ENCODE measurements at places on chromosomes 6 and 20.

- no peak for DNase-seq
These were observed 55.2 kb downstream of the YTHDF1 start for GRCh38 chr20:63160641-63161175.

GRCh38 chr6:165042912-165043311, 266.5 kb downstream of the C6orf118 start:
- no peak for DNase-seq

DNA sequence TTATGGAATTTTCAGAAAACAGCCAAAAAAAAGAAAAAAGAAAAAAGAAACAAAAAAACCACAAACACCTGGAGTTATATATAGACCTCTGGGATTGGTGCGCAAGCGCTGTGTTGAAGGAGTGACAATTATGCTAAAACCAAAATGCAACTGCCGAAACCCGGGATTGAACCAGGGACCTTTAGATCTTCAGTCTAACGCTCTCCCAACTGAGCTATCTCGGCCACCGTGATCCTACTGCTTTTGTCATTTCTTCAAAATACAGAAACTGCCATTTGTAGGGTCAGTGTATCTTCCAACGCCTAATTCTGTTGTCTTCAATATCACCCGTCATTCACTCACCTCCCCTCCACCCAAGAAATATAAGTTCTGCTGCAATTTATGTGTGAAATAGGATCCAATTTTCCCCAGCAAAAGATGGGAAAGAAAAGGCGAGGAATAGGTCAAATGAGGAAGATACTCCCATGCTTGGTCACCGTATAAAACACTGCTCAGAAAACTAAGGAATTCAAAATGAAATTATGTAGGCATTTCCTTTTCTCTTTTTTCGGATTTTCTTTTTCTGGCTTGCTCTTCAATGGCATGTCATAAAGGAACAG, 116.0 kb downstream of the TRIM27 start:
- DNase-seq, result no peak

- no peak for DNase-seq
These were observed 469.7 kb downstream of the CDKAL1 start for GRCh38 chr6:21003780-21004541.

DNA sequence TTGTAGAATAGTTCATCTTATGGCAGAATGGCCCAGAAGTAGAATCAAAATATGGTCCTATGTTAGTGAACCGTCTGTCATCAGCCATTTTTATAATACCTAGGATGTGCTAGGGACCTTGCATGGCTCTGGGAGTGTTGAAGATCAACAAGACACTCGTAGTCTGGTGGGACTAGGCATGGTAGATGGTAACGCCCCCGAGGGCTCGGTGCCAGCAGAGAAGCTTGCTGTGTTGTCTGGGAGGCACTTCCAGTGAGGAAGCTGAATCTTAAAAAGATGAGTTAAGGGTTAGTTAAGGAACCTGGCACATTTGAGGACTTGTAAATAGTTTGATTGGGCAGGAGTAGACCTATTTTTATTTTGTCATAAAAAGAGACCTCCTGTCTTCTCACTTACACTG, 82.4 kb downstream of the MAP3K4 start:
- DNase-seq, result no peak

DNA sequence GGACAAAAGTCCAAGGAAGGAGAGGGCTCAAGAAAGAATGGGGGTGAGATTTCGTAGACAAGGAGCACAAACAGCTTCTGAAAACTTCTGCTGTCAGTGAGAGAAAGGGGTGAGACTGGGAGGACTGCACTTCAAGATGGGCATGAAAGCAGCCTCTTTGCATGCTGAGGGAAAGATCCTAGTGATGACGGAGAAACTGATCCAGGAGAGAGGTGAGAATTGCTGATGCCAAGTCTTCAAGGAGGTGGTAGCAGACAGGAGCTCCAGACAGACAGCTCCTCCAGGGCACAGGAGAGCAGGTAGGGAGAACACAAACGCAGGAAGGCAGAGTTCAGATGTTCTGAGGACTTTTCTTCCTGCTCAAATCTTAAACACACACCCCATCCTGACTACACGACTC, 303.9 kb downstream of the GMDS start:
- DNase-seq, result no peak

- DNase-seq, result no peak
These were observed 36.1 kb downstream of the DSE start for GRCh38 chr6:116406678-116407345.

DNA sequence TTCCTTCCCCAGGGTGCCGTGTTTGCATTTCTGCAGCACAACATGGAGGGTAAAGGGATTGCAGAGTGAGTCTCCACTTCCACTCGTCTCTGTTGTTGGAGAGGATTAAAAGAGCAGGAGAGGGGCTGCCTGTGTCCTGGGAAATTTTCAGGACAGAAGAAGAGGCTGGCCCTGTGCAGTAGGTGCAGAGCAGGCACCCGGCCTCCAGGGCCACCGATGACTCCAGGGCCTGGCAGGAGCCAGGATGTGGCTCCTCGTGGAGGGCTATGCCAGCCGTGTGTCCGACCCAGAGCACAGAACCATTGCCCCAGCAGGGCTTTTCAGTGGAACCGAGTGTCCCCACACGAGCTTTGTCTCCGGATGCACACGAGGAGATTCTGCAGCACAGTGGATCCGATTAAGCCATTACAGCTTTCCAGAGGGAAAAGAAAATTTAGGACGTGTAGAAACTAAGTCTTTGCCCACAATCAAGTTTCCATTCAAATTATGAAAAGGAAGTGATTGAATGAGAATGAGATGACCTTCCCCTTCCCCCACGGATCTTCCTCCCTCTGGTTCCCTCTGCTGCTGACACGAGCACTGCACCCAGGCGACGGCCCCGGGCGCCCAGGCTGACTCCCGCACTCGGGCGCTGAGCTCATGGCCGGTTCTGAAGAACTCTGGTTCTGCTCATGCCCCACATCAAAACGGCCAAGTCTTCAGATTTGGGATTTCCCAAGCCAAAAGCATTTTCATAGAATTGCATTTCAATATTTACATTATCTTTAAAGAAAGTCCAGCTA, 43.1 kb upstream of the UNC93A start:
- DNase-seq, result no peak
